Fibroblast of lung (primary cell): ENCODE measurements at places on chromosomes 2 and 18. TPM values are rescaled to one million over a fixed set of nuclear protein-coding genes. Genes with fewer than 3 reads are reported as not detected.

GRCh38 chr2:118849226-118850167 is 2.0 kb upstream of the EN1 start:
- no peaks in the 10 kb centered on the region for H3K4me1 ChIP-seq
- no peak for DNase-seq
- H3K27ac ChIP-seq = no peak overlapping the region
- no peaks in the 10 kb centered on the region for H3K36me3 ChIP-seq

DNA sequence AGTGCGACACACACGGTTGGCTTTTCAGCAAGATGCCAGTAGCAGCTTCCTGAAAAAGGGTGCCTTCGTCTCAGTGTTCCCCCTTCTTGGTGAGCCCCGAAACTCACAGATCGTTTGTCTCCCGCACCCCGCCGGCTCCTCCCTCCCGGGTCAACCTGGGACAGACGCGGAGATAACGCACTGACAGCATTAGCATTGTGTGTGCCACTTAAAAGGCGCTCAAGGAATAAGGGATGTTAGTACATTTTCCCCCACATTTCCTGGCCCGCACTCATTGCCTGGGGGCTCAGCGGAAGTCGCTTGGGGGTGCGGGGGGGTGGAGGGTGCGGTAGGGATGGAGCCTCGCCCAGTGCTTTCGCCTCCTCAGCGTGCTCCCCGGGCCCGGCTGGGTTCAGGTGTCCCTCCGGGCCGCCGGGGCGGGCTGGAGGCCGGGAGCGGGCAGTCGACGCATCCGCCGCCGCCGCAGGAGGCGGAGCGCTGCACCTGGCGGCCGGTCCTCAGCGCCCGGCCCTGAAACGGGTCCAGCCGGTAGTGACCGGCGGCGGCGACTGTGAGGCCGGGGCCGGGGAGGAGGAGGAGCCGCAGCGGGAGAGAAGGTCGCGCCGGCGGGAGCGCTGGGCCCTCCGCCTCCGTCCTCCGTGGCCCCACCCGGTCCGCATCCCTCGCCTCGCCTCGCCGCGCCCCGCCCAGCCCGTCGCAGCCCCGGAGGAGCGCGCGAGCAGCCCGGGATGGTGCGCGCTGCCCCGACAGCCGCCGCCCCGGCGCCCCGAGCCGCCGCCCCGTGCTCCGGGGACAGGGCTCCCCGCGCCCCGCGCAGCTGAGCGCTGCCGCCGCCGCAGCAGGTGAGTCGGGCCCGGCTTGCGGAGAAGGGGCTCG is at the start of gene MFSD6:
Gene MFSD6 (plus strand): TSS at position 694 of the 876 bp plus-strand sequence. CDS start 27,675 bp downstream, outside the sequence.
- DNase-seq = no peak
- H3K27ac ChIP-seq = no peak within 1 kb of the TSS
- H3K4me3 ChIP-seq = peak within 1 kb of the TSS; percentile 51
- peaks cover 3% of the 10 kb centered on the region for H3K27me3 ChIP-seq

The UPP2 gene
- total RNA-seq = not detected in 2 replicates

The MYO7B gene
- under 0.01 TPM in 1 of 2 replicates, not detected in the other for total RNA-seq

GRCh38 chr2:168731002-168731401 is 71.4 kb upstream of the NOSTRIN start:
- H3K4me3 ChIP-seq = no peak overlapping the region
- H3K27ac ChIP-seq = no peak overlapping the region
- no peaks in the 10 kb centered on the region for H3K4me1 ChIP-seq
- no peaks in the 10 kb centered on the region for H3K27me3 ChIP-seq

GRCh38 chr2:230234122-230234722 is 8.7 kb downstream of the SP140 start:
- no peak for DNase-seq
- H3K4me1 ChIP-seq = peaks cover 2% of the 10 kb centered on the region
- no peak overlapping the region for H3K27ac ChIP-seq
- H3K4me3 ChIP-seq = no peak overlapping the region
- no peaks in the 10 kb centered on the region for H3K36me3 ChIP-seq

The COL5A2 gene
- total RNA-seq = 200 and 253 TPM in 2 replicates

- H3K27me3 ChIP-seq = no peaks in the 10 kb centered on the region
- no peak overlapping the region for H3K4me3 ChIP-seq
- no peak overlapping the region for H3K27ac ChIP-seq
- DNase-seq = no peak
- no peaks in the 10 kb centered on the region for H3K36me3 ChIP-seq
These were observed 6.5 kb upstream of the IMPA2 start for GRCh38 chr18:11974741-11975325.

DNA sequence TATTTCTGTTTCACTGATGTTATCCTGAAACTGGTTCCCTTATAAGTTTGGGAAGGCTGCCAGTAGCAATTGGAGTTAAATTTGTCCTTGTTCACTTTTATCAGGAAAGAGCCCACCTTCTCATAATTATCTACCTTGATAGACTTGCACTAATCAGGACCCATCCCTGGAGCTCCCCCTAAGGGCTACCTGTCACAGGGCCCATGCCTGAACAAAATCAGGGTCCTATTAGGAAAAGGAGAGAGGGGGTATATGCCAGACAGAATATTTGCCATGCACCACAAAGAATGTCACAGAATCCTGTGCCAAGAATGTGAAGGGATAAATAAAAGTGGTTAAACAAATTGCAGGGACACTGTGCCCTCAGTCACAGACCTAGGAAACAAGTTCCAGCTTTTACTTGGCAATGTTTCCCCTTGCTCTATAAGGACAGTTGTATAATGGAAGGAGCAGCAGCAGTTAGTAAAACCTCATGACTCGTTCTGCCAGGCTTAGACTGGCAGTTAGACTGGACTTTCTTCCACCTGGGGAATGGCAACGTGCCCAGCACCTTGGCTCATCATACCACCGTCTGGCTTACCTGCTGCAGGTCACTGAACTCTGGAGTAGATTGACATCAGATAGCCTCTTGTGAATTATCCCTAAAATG is 32.3 kb upstream of the VWC2L start:
- no peaks in the 10 kb centered on the region for H3K36me3 ChIP-seq
- no peak for DNase-seq
- no peaks in the 10 kb centered on the region for H3K27me3 ChIP-seq
- H3K4me3 ChIP-seq = no peak overlapping the region

- no peak overlapping the region for H3K27ac ChIP-seq
- no peaks in the 10 kb centered on the region for H3K4me1 ChIP-seq
- no peak for DNase-seq
- no peak overlapping the region for H3K4me3 ChIP-seq
- no peaks in the 10 kb centered on the region for H3K36me3 ChIP-seq
These were observed 47.9 kb upstream of the PELI1 start for GRCh38 chr2:64192125-64192479.

DNA sequence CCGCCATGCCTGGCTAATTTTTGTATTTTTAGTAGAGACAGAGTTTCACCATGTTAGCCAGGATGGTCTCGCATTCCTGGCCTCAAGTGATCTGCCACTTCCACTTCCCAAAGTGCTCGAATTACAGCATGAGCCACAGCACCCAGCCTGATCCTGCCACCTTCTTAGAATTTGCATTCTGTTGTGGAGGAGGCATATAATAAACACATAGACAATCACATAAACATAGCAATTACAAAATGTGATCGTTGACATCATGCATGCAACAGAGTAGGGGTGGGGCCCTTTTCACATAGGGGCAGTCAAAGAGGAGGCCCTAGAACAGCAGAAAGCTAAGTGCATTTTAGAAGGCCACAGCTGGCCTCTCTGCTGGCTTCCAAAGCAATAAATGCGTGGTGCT is 39.9 kb upstream of the TSPYL6 start:
- no peak overlapping the region for H3K27ac ChIP-seq
- no peak overlapping the region for H3K4me3 ChIP-seq
- DNase-seq = no peak
- H3K36me3 ChIP-seq = no peaks in the 10 kb centered on the region
- H3K27me3 ChIP-seq = no peaks in the 10 kb centered on the region

The SERPINB10 gene
- not detected in 2 replicates for total RNA-seq

The KCNJ3 gene
- not detected in 2 replicates for total RNA-seq

DNA sequence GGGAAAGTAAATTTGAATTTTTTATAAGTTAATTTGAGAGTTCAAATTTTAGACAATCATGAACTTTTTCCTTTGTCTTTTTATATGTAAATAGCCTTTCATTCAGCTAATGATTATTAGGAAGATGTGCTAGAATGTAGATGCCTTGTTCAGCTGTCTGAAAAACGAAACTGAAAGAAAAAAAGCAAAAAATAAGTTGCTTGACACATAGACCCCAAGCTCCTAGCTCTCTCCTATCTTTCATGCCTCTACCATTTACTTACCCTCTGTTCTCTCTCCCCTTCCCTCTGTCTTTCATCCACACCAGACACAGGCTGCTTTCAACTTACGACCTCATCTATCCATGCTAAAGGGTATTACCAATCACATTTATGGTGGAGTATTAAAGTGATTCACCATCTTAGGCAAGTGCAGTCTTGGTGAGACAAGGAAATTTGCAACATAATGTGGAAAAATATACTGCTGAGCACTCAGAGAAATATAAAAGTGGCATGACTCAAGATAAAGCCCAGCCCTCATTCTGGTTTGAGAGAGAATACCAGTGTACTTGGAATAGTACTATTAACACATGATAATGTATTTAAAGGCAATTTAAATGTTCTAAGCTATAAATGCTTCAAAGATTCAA is 425.6 kb downstream of the SUCLG1 start:
- H3K4me1 ChIP-seq = no peaks in the 10 kb centered on the region
- DNase-seq = no peak
- no peaks in the 10 kb centered on the region for H3K36me3 ChIP-seq
- no peak overlapping the region for H3K4me3 ChIP-seq
- H3K27me3 ChIP-seq = no peaks in the 10 kb centered on the region

The TDRD15 gene
- total RNA-seq = not detected in 2 replicates

- H3K4me3 ChIP-seq = no peak overlapping the region
- peak overlapping the region; percentile 6 for H3K27ac ChIP-seq
- no peaks in the 10 kb centered on the region for H3K36me3 ChIP-seq
- peak; percentile 76 for DNase-seq
- no peaks in the 10 kb centered on the region for H3K4me1 ChIP-seq
These were observed 9.4 kb downstream of the MBD2 start for GRCh38 chr18:54215069-54215468.

DNA sequence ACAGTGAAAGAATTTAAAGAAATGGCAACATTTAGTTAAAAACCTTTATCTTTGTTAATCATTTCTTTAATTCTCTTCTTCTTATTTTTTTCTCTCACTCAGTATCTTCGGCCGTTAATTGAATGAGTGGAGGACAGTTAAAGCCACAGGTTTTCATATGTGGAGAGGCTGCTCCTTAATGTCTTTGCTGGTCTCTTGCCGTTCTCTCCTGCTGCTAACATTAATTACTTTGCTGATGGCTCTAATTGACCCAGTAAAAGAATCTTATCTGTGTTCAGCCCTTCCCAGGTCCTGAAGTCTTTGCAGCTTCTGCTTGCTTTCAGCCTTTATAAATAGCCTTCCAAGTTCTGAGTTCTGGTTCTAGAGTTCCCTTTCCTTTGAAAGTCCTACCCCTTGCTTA is 77.1 kb downstream of the ADAM23 start:
- H3K4me3 ChIP-seq = no peak overlapping the region
- no peak overlapping the region for H3K27ac ChIP-seq
- no peaks in the 10 kb centered on the region for H3K27me3 ChIP-seq
- no peak for DNase-seq
- no peaks in the 10 kb centered on the region for H3K4me1 ChIP-seq

The EPB41L3 gene
- total RNA-seq = 29.9 and 37.0 TPM in 2 replicates

The ORMDL1 gene
- total RNA-seq = 40.8 and 68.5 TPM in 2 replicates

The FBXO41 gene
- total RNA-seq = 0.77 and 1.2 TPM in 2 replicates

- DNase-seq = no peak
- no peak overlapping the region for H3K27ac ChIP-seq
- peaks cover 9% of the 10 kb centered on the region for H3K4me1 ChIP-seq
- H3K27me3 ChIP-seq = no peaks in the 10 kb centered on the region
- H3K4me3 ChIP-seq = no peak overlapping the region
- H3K36me3 ChIP-seq = no peaks in the 10 kb centered on the region
These were observed 5.6 kb upstream of the GPR17 start for GRCh38 chr2:127640082-127641072.

DNA sequence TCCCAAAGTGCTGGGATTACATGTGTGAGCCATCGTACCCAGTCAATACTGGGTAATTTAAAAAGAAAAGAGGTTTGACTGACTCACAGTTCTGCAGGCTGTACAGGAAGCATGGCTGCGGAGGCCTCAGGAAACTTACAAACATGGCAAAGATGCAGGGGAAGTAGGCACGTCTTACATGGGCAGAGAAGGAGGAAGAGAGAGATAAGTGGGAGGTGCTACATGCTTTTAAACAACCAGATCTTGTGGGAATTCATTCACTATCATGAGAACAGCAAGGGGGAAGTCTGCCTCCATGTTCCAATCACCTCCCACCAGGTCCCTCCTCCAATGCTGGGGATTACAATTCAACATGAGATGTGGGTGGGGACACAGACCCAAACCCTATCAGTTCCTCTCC is 192.5 kb downstream of the ATAD2B start:
- H3K36me3 ChIP-seq = no peaks in the 10 kb centered on the region
- no peaks in the 10 kb centered on the region for H3K27me3 ChIP-seq
- no peak overlapping the region for H3K27ac ChIP-seq
- no peak overlapping the region for H3K4me3 ChIP-seq
- DNase-seq = no peak

- DNase-seq = no peak
- H3K27ac ChIP-seq = no peak overlapping the region
- H3K4me3 ChIP-seq = no peak overlapping the region
These were observed 198.7 kb downstream of the PDE11A start for GRCh38 chr2:177873915-177874314.
